NK-92 treated with Interleukin-12 subunit alpha and Interleukin-12 subunit beta, amount 100 ng/mL, for 24 hours (cell line): ENCODE measurements at places on chromosomes 12 and 14.

DNA sequence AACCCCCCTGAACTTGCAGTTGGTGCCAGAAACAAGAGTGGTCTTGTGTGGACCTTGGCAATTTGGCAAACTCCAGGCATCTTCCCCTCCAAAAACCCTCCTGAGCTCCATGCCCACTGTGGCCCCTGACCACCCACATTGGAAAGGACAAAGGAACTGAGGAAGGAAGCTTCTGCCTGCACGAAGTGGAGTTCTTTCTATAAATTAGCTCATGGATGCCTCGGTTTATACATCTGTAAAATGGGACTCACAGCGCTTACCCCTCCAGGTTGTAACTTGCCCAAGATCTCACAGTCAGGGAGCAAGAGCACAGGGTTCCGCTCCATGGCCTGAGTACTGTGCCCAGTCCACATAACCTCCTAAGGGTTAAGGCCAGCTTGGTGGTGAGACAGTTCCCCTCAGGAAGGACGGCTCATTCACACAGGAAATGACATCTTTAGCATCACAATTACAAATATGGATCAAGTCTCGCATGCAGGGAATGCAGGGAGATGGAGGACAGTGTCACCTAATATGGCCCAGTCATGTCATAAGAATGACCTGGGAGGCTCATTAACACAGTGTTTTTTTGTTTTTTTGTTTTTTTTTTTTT, 66.6 kb downstream of the CLMN start:
- DNase-seq = no peak

GRCh38 chr14:55065411-55065810, 14.0 kb downstream of the MAPK1IP1L start:
- DNase-seq = no peak

GRCh38 chr12:84601483-84601882, 311.1 kb downstream of the SLC6A15 start:
- no peak for DNase-seq

GRCh38 chr12:59904874-59905521, 309.2 kb downstream of the SLC16A7 start:
- no peak for DNase-seq

DNA sequence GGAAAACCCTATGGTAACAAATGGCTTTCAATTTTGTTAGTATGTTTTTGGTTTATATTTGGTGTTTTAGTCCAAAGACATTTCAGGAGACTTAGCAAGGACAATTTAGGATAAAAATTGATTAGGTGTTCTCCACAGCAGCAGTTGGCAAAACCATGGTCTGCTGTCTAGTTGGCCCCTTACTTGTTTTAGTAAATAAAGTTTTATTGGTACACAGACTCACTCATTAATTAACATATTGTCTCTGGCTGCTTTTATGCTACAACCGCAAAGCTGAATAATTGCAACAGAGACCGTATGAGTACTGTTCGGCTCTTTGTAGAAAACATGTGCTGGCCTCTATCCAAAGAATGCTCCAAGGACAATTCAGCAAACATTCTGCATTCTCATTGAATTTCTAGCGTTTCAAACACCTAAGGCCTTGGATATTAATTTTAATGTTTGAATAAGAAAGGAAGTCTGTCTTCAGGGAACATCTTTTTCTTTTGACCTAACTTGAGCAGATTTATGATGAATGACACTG, 77.7 kb downstream of the CCDC92 start:
- no peak for DNase-seq

DNA sequence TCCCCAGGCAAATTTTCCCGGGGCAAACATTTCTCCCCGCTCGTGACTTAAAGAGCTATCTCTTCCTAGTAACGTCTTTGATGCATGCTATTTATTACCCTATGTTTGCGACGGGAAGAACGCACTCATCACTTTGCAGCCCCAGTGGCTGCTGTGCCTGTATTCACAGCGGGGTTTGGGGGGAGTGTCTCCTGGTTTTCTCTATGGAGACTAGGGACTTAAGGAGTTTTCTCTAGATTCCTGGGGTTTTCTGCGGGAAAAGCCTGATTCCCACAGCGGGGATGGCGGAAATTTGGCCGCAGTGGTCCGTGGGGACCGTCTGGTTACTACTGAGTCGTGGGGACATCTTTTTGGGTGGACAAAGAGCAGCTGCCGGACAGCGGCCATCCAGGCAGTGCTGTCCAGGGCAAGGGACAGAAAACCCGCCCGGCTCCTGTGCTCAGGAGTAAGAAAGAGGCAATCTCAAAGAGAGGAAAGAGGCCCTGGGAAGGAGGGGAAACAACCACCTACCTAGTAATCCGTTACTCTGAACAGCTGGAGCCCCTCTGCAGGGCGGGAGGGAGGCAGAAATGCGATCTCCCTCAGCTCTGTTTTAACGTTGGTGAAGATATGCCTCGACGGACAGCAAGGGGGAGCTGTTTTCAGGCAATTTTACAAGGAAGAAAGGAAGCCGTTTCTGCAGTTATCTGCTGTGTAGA, 771 bp upstream of the AVPR1A start:
- DNase-seq = no peak

DNA sequence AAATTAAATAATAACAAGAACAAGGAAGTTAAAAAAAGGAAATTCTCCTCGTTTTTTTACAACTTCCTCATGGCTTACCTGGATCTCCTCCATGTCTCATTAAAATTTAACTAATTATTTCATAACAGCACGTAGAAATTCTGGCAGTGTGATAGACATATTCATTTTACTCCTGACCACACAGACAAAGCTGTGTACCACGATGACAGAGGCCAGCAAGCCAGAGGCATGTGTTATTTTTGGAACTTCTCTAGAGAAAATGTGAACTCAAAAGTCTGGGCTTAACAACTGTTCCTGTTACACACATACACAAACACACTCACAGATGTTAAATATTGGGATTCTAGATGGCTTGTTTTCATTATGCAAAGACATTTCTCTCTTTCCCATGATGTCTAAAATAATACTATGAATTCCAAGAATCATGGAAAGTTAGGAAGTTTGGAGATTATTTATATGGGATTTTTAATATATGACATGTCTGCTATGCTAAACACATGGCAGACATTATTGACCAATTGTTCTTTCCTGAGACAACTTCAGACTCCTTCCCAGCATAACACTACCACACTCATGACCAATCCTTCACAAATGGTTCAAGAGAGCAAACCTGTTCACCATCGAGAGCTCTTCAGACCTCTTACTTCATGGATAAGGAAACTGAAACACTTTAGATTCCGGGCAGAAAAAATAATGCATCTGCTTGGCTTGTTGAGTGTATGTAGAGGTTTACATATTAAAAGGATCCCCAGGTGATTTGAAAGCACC, 158.7 kb downstream of the DACT1 start:
- DNase-seq = no peak

DNA sequence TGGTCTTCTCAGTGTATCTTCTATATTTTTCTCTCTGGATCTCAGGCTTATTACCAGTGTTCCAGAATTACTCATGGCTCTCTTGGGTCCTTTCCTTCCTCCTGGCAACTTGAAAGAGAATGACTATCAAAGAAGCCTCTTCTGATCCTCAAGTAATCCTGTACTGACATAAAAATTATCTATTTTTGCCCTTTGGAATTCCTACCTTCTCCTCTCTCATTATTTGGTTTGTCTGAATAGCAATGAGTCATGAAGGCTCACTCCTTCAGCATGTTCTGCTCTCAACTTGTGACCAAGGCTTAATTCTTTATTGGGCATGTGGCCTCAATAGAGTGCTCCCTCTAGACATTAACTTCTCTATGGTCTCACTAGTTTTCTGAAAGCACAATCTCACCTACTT, 553.6 kb upstream of the ATP2B1 start:
- DNase-seq = no peak

DNA sequence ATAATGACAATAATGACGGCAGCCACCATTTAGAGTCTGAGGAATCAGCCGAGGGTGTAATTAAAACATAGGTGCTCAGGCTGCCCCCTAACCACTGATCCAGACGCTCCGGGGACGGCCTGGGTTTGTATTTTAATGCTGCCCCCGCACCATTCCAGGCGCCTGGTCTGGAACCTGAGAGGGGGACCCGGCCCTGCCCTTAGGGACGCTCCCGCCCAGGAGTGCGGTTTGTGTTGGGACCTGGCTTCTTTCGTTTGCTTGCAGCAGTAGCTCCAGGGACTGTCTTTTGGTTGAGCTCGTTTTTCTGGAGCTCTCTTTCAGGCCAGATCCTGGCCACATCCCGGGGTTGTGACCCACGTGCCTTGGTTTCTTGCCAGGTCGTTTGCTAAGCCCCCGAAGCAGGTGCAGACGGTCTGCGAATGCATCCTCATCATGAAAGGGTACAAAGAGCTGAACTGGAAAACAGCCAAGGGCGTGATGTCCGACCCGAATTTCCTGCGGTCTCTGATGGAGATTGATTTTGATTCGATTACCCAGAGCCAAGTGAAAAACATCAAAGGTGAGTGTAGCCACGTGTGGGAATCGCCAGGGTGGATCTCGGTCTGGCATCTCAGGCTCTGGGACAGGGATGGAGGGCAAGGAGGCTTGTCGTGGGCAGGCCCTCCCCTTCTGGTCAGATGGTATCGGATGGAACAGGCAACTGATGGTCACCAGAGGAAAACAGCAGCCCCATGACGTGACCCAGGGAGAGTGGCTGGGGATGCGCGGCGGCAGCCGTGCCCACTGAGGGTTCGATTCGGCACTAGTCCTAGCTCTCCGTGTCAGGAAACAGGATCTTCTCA, 63.5 kb downstream of the CCDC92 start:
- DNase-seq = no peak

DNA sequence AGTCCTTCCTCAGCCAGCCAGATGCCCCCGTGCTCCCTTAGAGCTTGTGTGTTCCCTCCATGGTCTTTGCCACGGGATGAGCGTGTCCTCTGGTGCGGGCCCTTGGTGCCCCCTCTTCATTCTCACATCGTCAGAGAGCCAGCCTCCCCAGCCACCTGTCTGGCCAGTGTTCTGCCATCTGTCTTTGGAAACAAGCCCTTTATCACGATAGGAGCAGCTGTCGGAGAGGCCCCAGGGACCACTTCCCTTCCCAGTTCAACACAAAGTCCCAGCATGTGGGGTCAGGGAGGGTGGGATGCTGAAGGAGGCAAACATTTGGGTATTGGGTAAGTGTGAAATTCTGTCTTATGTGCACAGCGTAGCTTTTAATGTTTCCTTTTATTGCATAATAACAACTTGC, 44.5 kb downstream of the DYNC1H1 start:
- no peak for DNase-seq

GRCh38 chr12:28217805-28218204, 27.5 kb downstream of the CCDC91 start:
- no peak for DNase-seq

- no peak for DNase-seq
Observed at GRCh38 chr14:88380405-88380804, 5.1 kb upstream of the SPATA7 start.

DNA sequence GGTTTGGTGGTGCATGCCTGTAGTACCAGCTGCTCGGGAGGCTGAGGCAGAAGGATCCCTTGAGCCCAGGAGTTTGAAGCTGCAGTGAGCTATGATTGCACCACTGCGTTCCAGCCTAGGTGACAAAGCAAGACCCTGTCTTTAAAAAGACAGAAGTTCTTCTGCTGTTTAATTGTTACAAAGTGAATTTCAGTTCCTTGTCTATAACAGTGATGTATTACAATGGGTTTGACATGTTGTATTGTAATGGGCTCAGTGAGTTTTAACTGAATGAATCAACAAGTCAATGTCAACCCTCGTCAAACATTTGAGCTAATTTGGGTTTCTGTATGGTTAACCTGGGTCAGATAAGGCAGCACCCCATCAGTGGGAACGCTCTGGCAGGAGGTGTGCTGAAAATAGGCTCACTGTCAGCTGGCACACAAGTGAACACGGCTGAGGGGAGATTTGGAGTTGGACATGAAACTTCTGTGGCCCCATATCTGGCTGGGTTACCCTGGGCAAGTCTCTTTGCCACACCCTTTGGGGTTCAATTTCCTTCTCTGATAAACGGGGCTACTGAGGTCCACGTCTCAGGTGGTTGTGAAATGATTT, 14.0 kb upstream of the TRPV4 start:
- no peak for DNase-seq

DNA sequence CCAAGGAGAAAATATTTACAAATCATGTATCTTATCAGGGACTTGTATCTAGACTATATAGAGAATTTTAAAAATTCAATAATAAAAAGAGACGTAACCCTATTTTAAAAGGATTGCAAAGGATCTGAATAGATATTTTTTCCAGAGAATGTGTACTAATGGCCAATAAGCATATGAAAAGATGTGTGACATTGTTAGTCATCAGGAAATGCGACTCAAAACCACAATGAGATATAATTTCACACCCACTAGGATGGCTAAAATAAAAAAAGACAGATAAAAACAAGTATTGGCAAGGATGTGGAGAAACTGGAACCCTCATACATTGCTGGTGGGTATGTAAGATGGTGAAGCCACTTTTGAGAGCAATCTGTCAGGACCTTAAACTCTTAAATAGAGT, 141.9 kb upstream of the BMP4 start:
- DNase-seq = no peak

- no peak for DNase-seq
Observed at GRCh38 chr14:104461676-104462449, 117.7 kb upstream of the C14orf180 start.

- peak; percentile 1 for DNase-seq
Observed at GRCh38 chr12:7806863-7807487, 17.8 kb downstream of the NANOG start.

DNA sequence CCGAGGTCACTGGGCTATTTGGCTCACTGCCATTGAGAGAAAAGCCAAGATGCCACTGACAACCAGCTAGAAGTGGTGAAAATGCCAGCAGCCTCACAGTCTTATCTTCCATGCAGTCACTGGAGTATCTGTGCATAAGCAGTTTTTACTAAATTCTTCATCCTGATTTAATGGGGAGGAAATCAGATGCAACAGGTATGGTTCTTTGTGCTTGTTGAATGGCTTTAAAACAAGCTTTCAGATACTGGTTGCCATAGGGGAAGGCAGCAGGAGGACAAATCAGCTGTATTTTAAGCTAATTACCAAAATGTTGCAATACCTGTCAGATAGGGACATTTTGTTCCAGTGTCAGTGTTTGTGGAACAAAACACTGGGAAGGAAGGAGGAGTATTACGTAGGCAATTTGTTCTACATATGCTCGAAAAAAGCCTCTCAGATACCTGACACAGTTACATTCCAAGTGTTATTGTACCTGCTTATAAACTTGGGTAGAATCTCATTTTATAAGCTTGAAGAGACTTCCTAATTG, 54.1 kb upstream of the ARHGAP5 start:
- DNase-seq = no peak

- DNase-seq = no peak
Observed at GRCh38 chr14:100729982-100730381, 3.3 kb downstream of the DLK1 start.

DNA sequence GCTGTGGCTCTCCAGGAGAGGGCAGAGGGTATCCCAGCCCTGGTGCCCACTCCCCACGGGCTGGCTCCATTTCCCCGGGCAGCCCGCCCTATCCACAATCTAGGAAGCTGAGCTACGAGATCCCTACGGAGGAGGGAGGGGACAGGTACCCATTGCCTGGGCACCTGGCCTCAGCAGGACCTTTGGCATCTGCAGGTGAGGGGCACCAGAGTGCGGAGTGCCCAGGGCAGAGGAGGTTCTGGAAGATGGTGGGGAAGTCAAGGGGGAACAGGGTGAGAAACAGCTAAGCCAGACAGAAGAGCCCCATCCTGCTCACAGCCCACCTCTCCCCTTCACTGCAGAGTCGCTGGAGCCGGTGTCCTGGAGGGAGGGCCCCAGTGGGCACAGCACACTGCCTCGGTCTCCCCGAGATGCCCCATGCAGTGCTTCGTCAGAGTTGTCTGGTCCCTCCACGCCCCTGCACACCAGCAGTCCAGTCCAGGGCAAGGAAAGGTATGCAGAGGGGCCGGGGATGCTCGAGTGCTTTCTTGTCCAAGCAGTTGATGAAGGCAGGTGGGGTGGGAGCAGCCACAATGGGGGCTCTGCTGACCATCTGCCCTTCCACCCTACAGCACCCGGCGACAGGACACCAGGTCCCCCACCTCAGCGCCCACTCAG, 10.3 kb downstream of the TNS2 start:
- no peak for DNase-seq
